ENCODE measurements at places on chromosomes 3 and 15. TPM values are rescaled to one million over a fixed set of nuclear protein-coding genes. Genes with fewer than 3 reads are reported as not detected.

The SLC24A5 gene
- not detected for total RNA-seq

The NRROS gene
- total RNA-seq = not detected

The ST8SIA2 gene
- 0.48 TPM for total RNA-seq

The LRRC49 gene
- total RNA-seq = 5.7 TPM

The DAZL gene
- total RNA-seq = not detected

The SLC9C1 gene
- total RNA-seq = not detected

The ENTPD3 gene
- 0.03 TPM for total RNA-seq

The NR2E3 gene
- 0.34 TPM for total RNA-seq

The SLC24A1 gene
- total RNA-seq = 4.1 TPM

The PLA2G4E gene
- total RNA-seq = not detected

The GASK1A gene
- not detected for total RNA-seq

The MKRN2OS gene
- total RNA-seq = not detected

The RTP1 gene
- total RNA-seq = not detected

The CATSPER2 gene
- total RNA-seq = 0.24 TPM

The AP3B2 gene
- total RNA-seq = 0.68 TPM

The CYP1A1 gene
- total RNA-seq = 1.2 TPM

The ROBO1 gene
- total RNA-seq = 8.3 TPM

The PPP1R14D gene
- not detected for total RNA-seq

The MAP6D1 gene
- 4.7 TPM for total RNA-seq

All from A549 treated with AZD2906 at 1 μM for 4 hours (cell line).